Activated gamma-delta T cell treated with Interleukin-2 at 50 U/mL for 16 hours (primary cell): ENCODE measurements at places on chromosomes 6 and 20.

GRCh38 chr20:38222231-38222922 lies 38.2 kb downstream of the KIAA1755 start:
- peak; percentile 30 for DNase-seq

- no peak for DNase-seq
These were observed 159.0 kb downstream of the TRIM27 start for GRCh38 chr6:28764761-28765282.

- no peak for DNase-seq
These were observed 5.3 kb upstream of the RBM38 start for GRCh38 chr20:57385940-57386339.

- no peak for DNase-seq
These were observed 8.1 kb downstream of the CFAP61 start for GRCh38 chr20:20060234-20060998.

- no peak for DNase-seq
These were observed 104.8 kb downstream of the PSMB1 start for GRCh38 chr6:170448317-170448716.

DNA sequence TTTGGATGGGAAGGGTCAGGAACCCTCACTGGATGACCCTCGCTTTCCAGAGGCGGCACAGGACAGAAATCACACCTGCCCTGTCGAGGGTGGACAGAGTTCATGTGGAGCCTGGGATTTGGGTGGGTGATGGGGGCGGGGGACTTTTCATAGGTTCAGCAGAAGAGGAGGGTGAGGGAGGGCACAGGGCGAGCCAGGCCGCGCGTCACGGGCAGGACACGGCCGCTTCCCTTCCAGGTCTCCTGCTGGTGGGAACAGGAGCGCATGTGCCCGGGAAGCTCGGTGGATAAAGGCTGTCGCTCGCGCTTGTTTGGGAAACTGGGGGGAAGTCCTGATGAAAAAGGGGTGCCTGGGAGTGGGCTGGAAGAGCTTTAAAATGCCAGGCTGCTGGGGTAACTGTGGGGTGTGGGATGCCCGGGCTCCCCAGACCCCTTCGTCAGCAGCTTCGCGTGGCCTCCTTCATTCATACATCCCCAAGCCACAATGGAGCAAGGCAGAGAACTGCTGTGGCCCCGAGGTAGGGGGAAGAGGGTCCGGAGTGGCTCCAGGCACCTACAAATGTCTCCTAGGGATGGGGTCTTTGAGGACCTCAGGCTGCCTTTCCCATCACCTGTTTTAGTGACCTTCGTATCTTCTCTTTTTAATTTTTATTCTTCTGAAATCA lies 102.2 kb downstream of the DACT2 start:
- DNase-seq, result no peak

DNA sequence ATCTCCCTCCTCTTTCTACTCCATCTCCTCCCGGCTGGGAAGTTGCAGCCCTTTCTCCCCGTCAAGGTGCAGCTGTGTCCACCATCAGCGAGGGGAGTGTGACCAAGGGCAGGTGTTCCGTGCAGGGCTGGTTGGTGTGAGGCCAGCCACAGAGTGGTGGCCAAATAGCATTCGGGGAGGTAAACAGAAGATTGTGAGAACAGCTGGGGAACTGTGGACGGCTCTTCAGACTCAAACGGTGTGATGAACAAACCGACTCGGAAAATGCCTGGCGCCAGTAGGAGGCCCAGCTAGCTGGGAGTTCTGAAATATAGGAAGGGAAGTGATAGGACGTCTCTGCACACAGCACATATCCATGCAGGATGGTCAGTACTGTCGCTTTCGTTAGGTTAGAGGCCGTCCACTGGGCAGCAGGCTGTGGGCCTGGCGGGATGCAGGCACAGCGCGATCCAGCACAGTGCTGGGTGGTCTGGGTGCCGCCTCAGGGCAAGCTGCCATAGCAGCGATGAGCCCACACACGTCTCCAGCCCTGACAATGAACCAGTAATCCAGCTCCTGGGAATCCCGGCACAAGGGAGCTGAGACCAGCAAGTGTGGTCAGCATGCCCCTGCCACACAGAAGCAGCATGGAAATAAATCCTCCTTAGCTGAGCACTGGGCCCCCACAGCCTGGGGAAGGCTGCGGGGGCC lies 258.1 kb downstream of the TAF4 start:
- DNase-seq, result no peak

DNA sequence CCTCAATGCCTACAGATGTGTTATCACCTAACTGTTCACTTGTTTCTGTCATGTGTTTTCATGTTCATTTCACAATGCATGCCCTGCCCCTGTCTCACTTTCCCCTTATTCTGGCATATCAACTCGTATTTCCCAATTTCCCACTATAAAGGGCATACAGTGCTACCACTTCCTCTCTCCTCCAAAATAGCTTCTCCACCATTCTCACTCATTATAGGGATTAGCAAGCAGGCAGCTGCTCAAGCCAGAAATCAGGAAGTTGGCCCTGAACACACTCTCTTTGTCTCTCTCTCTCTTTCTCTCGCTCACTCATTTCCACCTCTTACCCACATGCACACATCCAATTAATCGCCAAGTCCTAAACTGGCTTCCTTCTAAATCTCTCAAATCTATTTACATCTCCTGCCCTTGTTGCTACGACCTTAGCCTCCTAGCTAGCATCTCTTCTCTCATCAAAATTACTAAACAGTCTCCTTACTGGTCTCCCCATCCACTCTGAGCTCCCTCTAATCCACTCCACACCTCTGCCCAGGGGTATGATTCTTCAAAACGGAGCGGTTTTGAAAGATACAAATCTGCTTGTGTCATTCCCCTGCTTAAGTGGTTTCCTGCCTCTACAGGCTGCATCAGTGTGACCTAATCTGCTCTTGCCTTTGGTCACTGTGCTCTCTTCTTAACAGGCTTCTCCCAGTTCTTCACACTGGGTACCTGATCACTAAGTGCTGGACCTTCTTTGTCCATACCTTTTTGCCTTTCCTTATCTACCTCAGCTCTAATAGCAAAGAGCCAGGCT lies 196.2 kb downstream of the BTBD9 start:
- no peak for DNase-seq

GRCh38 chr6:149890629-149891045 lies 7.3 kb downstream of the RAET1E start:
- DNase-seq, result no peak

- no peak for DNase-seq
These were observed 15.4 kb downstream of the LINC00237 start for GRCh38 chr20:21090721-21091120.

DNA sequence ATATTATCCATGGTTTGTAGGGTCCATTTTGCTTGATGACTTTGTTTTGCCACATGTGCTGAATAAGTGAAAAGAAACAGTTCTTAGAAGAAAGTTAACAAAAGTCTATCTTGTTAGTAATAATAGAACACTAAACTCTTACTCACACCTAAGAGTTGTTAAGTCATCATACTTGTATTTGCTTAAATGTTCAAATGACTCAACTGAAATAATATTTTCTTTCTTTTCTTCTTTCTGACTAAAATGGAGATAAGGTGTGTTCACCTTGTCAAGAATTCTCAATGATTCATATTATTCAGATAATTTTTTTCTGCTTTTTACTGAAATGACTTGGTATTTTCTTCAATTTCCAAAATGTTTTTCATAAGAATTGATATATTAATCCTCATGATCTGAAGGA lies 327.2 kb downstream of the HTR1B start:
- no peak for DNase-seq

DNA sequence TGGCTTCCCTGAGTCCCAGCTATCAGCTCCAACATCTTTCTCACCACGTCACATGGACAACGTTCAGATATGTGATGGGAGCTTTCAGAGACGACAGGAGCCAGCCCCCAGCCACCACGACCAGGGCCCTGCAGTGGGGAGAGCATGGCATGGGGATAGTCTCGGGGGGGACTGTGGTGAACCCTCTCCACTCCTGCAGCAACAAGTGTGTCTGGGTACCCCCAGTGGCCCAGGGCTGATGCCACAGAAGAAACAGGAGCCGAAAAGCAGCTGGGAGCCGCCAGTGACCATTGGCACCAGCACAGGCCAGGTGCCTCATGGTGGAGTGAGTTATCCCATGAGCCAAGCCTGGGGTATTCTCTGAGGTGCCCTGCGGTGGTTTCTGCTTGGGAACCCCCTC lies 339.7 kb downstream of the TAF4 start:
- DNase-seq, result no peak

DNA sequence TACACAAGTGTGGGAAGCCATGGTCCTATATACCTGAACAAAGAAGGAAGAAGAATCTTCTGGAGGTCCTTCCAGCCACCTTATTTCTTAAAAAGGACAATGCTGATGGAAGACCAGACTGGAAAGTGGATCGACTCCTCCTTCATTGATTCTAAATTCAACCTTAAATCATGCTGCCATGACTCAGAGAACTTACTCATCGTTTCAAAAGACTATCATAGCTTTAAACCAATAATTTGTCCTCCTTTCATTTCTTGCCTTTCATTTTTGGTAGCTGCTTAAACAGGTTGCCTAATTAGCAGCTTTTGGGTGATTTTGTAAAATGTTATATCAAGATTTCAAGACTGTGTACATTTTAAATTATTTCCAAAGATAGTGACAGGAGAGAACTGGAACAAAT lies 60.8 kb downstream of the RTN4IP1 start:
- no peak for DNase-seq

DNA sequence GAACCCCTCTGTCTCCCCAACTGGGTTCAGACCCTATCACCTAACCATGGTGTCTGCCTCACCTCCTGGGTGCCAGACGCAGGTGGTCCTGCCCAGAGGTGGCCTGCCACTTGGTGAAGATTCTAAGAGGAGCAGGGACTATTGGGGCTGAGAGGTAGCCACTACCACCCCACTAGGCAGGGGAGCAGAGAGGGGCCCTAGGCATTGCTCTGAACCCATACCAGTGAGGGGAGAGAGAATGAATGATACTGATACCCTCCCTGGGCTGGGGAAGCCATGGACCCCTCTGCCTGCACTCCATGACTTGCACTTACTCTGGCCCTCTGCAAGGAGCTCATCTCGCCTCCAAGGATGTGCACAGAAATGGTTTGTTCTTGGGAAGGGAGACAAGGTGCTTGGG lies 31.7 kb upstream of the SPDEF start:
- DNase-seq, result no peak

- DNase-seq, result no peak
These were observed 85.5 kb downstream of the ARHGAP18 start for GRCh38 chr6:129624488-129624887.

DNA sequence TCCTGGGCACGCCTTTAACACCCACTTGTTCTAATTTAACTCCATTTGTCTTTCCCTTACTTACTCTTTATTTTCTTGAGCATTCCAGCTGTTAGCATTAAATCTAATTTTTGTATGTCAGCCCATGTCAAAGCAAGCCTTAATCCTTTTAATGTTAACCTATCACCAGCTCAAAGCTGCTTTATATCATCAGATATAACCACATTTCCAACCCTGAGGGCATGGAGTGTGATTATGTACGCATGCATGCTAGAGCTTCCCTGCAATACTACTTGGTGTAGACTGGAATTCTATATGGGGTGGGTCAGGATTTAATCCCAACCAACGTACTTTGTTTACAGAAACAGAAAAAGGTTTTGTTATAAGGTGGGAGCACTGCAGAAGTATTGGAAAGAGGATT lies 139.4 kb upstream of the HMGN3 start:
- DNase-seq, result no peak

DNA sequence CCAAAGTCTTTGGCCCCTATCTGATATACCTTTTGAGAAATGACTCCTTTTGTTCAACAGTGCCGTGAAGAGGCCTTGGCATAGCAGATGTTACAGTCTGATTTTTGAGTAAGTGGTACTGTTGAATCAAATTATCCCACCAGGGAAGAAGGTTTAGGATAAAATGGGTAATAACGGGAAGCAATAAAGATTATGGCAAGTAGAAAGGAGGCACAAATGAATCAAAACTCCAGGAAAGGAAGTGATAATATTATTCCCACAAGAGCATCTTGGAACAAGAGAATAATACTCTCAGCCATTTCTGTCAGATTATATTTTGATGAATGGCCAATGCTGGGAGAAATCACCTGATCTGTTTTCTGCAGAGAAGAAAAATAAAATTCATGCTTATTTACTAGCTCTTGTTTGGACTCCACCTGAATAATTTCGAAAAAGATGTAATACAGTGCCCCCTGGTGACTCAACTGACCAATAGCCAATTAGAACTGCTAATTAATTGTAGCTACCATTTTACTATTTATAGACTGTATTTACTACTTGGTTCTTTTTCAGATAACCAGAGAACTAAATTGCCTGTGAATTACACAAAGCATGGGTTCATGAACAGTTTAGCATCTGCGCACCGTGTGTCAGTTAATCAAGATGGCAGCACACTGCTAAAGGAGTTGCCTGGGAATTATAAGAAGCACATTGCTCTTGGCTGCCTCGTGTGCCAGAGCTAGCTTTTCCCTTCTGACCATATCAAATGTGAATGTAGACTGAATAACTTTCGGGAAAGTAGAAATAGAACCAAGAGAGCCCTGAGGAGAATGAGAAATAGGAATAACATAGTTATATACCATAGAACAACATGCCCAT lies 78.5 kb upstream of the TRDN start:
- no peak for DNase-seq

- DNase-seq, result no peak
These were observed 46.8 kb downstream of the THEMIS start for GRCh38 chr6:127854009-127854408.

DNA sequence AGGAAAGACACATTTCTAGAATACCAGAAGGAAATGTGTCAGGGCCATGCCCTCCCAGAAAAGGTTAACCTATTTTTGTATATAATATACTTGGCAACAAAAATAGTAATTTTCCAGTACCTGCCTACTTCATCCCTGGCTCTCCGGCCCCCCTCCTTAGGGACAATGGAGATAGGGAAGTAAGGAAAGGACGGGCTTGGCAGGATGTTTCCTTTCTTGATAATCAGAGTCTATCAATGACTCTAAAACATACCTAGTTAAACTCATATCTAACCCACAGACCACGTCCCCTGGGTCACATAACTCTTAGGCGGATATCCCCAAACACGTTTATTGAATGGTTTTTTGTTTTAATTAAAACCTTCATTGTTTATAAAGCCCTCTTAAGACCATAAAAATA lies 11.8 kb downstream of the UQCC2 start:
- no peak for DNase-seq
